ENCODE measurements at places on chromosomes 5 and 9. TPM values are rescaled to one million over a fixed set of nuclear protein-coding genes. Genes with fewer than 3 reads are reported as not detected.
A peak's percentile ranks its signal among the peaks of the same experiment; 100 is the strongest.

DNA sequence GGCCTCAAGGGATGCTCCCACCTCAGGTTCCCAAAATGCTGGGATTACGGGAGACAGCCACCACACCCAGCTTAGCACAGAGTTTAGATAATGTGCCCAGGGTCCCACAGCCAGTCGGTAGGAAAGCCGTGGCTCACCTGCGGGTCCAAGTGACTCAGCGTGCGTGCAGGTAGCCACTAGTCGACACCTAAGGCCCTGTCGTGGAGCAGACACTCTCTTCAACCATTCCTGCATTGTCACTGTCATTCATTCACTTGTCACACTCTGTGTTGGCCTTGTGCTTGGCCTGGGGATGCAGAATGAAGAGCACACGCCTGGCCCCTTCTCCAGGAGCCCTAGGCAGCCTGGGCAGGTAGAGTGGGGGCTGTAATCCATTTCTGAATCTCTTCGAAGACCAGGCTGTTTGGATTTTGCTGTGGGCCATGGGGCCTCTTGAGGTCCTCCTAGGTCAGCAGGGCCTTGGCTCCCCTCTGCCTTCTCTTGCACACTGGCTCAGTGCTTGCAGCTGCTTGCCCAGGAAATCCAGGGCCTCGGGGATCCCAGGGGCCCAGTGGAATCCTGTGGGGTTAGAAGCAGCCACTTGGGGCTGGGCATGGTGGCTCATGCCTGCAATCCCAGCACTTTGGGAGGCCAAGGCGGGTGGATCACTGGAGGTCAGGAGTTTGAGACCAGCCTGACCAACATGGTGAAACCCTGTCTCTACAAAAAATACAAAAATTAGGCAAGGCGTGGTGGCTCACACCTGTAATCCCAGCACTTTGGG is 6.1 kb upstream of the AIF1L start:
- no peak for DNase-seq

GRCh38 chr5:168734119-168734518 is 155.0 kb upstream of the PANK3 start:
- DNase-seq = no peak

GPRIN1 gene
- total RNA-seq = 9.3 TPM

GABRA6 gene
- total RNA-seq = not detected

SLC30A5 gene
- 47.2 TPM for total RNA-seq

- no peak for DNase-seq
Measured at GRCh38 chr5:173940269-173940668, 48.7 kb upstream of the C5orf47 start.

CARTPT gene
- not detected for total RNA-seq

GRCh38 chr5:179618923-179619554 is 4.4 kb downstream of the HNRNPH1 start:
- no peak for DNase-seq

GRCh38 chr5:14735944-14736343 is 71.4 kb downstream of the OTULIN start:
- no peak for DNase-seq

DNA sequence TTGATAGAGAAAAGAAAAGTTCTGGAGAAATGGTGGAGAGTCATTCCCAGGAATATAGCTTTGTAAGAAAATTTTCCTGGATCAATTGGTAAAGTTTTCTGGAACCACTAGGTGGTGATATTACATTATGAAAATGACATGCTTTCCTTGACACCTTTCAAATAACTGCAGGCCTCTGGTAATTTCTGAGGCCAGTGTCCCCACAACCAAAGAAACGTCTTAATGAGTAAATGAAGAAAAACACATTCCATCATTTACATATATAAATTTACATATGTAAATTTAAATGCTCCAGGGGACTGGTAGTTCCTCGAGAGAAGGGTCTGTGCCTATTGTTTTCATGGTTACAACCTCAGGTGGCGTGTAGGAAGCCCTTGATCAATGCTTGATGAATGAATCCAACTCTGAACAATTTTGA is 17.2 kb upstream of the RGS3 start:
- DNase-seq = peak; percentile 79

- peak; percentile 3 for DNase-seq
Measured at GRCh38 chr9:91515074-91515687, 91.5 kb upstream of the NFIL3 start.

CDKN2B gene
- total RNA-seq = 2.3 TPM

GRCh38 chr9:84708400-84708799 is 38.9 kb downstream of the NTRK2 start:
- DNase-seq = no peak

GABBR2 gene
- total RNA-seq = 9.2 TPM

STK32A gene
- not detected for total RNA-seq

DNA sequence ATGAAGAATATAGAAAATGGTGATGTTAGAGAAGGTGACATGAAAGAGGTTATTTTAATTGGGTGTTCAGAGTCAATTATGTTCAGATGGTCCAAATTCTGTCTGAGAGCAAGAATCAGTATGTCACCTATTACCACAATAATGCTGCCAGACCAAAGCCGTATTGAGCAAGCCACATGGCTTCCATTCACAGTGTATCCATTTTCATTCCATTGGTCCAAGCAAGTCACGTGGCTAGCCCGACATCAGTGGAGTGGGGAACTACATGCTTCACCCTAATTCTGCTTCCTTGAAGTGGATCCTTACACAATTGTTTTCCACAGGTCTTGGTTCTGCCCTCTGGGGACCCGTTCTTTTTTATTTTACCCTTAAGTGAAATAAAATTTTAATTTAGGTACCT is 413.5 kb downstream of the EBF1 start:
- DNase-seq = no peak

Data from endothelial cell of umbilical vein (primary cell).